Mesenteric fat pad (tissue), 1 donor: ENCODE measurements at places on chromosomes 3 and 15. TPM values are rescaled to one million over a fixed set of nuclear protein-coding genes. Genes with fewer than 3 reads are reported as not detected.
A peak's percentile ranks its signal among the peaks of the same experiment; 100 is the strongest.

DNA sequence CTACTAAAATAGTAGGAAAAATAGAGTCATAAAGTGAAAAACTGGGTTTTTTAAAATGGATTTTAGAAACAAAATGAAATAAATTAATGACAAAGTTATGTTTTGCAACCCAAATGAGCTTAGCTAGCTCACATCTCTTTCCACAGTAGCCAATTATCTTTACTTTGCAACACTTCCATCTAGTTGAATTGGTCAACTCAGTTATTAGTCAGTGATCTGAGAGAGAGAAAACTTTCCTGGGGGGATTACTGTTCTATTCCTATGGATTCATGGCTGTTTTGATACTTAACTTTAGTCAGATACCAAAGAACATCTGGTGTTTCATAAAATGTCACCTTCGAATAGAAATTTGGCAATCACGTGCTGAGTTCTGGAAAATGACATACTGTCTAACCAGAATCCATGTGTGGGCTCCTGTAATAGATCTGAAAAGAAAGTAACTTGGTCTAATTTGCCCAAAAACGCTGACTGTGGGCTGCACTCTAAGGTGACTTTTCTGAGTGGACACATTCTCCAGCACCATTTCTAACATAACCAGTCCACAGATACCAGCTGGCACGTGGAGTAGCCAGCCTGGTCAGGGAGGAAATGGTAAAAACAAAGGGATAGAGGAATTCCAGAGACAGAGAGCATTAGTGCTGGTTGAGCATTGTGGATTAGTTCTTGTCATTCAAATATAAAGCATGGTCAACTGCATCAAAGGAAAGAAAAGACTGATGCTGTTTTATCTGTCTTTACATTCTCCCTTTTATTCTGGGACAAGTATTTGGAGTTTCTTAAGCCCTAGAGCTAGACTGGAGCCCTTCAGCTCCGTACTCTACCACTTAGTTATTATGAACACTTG, 45.2 kb upstream of the CCDC80 start:
- no peak for DNase-seq

GRCh38 chr3:22585504-22585903, 617.6 kb upstream of the UBE2E2 start:
- DNase-seq: no peak

- no peak for DNase-seq
These were observed 324.6 kb upstream of the PROK2 start for GRCh38 chr3:72109327-72110259.

GRCh38 chr3:124360563-124360962, 368.6 kb upstream of the ROPN1 start:
- DNase-seq: no peak

- DNase-seq: no peak
These were observed 112.2 kb downstream of the FEZF2 start for GRCh38 chr3:62261121-62261520.

DNA sequence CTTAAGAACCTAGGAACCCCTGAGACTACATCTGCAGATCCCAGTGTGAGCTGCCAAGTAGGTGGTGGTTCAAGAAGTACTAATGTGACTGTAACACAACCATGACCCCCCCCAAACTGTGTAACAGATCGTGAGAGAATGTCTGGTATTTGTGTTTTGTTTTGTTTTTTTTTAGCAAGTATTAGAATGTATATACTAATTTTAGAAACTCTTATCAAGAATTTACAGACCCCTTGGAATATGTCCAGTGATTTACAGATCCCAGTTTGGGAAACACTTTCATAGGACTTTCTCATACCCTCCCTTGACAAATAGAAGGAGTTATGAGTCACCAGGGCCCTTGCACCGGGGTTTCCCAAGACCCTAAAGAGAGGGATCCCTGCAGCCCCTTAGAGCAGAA, 79.8 kb downstream of the SEMA5B start:
- no peak for DNase-seq

DNA sequence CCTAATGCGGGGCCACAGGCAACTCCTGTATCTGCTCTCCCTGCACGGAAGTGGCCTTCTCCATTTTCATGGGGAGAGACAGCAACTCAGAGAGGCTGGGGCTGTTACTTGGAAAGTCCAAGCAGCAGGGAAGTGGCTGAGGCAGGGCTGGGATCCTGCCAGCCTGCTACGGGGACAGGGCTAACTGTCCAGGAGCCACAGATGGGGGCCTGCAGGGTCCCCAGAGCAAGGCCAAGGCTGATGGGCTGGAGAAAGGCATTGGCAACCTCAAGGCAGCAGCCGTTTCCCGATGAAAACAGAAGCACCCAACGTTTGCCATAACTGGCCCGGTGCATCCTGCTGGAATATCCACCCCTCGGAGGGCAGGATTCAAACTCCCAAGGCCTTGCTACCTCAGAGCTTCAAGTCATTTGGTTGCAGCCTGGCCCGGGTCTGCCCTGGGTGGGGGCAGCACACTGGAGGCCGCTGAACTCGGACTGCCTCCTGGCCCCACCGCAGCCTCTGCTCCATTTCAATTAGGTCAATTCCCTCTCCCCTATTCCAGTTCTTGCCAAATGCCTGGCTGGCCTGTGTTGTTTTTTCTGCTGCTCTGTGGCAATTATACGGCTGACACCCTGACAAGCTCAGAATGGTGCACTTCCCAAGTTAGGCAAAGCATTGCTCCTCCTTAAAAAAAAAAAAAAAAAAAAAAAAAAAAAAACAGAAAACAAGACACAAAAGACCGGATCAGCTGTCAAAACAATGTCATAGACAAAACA, 143.5 kb downstream of the NUP210 start:
- no peak for DNase-seq

GRCh38 chr3:149180057-149180573, 41.5 kb downstream of the CP start:
- no peak for DNase-seq

DNA sequence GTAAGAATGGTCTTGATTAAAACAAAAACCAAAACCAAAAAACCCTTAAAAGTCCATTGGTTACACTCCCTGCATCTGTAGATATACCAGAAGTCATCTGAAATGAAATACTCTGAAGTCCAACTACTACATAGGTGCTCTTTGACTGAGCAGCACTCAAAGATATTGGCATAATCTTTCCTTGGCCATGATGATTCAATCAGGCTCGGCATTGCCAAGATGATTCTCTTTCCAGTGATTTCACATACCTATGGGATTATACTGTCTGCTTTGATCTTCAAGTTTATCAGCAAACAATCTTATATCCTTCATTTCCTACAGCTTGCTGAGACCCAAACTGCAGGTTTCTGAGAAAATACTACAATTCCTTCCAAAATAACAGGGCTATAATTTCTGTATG, 35.9 kb upstream of the DIPK2A start:
- no peak for DNase-seq

- DNase-seq: peak; percentile 57
These were observed 80.3 kb downstream of the ADAMTS7 start for GRCh38 chr15:78730955-78731354.

DNA sequence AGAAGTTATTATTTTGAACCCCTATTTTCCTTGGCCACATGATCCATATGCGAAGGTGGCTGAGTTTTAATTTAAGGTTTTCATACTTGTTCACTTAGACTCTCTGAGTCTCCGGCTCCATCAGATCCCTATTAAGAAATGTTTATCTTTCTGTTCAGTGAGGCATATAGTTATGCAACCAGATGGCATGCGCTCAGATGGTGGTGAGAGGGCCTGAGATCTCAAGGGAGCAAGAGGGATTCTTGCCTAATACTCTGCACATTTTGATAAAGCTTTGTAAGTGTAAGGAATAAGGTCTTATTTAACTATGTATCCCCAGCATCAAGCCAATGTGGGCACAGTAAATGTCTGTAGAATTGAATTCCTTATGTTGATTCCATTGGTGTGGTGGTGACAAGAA, 78.9 kb upstream of the DPH6 start:
- no peak for DNase-seq

- DNase-seq: no peak
These were observed 1062.9 kb upstream of the CADM2 start for GRCh38 chr3:83895892-83896291.

DNA sequence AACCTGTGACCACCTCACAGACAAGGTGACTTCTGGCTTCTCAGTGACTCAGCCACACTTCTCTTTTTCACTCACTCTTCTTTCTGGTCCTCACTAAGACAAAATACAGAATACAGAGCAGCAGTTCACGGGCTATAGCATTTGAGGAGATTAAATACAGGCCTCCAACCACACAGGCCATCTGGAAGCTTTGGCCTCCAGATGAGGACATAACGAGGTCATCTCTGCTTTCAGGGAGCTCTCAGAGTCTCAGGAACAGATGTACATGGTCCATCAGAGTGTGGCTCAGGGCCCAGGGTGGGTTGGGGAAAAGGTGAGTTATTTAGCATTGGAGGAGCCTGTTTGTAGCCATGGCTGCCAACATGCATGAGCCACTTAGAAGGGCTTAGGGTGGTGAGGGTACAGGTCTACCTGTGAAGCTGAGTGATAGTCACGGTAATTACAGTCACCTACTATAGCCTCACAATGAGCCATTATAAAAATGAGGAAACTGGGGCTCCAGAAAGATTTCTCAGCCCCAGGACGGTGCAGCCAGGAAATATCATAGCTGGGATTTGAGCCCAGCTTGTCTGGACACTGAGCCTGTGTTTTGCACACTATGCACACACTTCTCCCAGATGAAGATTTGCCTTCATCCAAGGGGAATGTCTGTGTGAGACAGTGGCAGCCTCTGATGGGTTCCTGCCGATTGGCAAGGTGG, 159.8 kb upstream of the CTDSPL start:
- DNase-seq: no peak

DNA sequence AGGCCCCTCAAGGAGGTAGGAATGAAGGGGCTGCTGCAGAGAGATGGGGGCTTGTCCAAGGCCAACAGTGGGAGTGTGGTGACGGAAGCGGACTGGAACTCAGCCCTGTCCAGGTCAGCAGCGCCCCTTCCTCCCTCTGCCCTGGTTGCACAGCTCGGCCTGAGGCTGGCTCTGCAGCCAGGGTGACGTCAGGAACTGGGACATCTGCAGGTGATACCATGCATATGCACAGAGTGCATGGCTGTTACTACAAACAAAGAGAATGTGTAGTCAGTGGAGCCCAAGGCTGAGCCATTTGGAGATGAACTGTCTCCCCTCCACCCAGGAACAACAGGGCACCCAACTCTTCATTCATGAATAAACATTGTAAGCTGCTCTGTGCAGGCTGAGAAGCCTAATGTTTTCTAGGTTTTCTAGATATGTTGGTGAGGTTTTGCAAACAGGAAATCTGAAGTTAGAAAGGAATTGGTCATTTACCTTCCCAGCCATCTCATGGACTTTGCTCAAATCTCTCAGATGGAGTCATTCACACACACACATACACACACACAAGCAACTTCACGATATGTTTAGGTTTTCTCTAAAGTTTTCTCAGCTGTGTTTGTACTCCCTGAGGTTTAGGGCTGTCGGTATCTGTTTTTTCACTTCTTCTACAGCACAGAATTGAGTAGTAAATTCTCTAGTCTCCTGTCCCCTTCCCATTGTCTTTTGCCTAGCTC, 117.2 kb downstream of the TLE3 start:
- no peak for DNase-seq

- DNase-seq: peak; percentile 59
These were observed 68.8 kb upstream of the DLG1 start for GRCh38 chr3:197367081-197367780.

HRH1 gene
- 3.8 TPM for total RNA-seq

GOLGA8B gene
- total RNA-seq: 39.8 TPM

RLBP1 gene
- not detected for total RNA-seq

TADA3 gene
- 40.4 TPM for total RNA-seq

GABRR3 gene
- total RNA-seq: not detected

CSPG4 gene
- total RNA-seq: 105 TPM

SLC27A2 gene
- total RNA-seq: 1.7 TPM

TMOD3 gene
- total RNA-seq: 40.9 TPM

LNP1 gene
- total RNA-seq: 1.3 TPM

IL5RA gene
- not detected for total RNA-seq
